ENCODE measurements at places on chromosomes 4 and X.

- DNase-seq: no peak
Measured at GRCh38 chrX:31038575-31039326, 33.1 kb downstream of the FTHL17 start.

- DNase-seq: no peak
Measured at GRCh38 chr4:14877246-14878225, 124.7 kb upstream of the CPEB2 start.

GRCh38 chrX:108019382-108019875, 25.4 kb upstream of the VSIG1 start:
- no peak for DNase-seq

DNA sequence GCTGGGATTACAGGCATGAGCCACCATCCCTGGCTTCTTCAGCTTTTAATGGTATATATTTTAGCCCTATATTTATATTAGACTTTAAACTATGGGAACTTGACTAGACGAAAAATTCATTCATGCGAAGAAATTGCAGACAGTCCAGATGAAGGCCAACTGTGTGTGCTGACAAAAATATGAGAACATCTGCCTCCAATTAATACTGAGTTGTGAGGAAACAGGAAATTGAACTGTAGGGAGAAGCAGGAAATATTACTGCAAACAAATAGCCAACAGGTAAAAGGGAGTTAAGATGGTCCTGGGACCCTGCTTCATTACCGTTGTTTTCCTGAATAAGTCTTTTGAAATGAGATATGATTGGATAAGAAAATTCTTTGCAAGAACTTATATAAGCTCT, 26.3 kb downstream of the MGARP start:
- DNase-seq: no peak

DNA sequence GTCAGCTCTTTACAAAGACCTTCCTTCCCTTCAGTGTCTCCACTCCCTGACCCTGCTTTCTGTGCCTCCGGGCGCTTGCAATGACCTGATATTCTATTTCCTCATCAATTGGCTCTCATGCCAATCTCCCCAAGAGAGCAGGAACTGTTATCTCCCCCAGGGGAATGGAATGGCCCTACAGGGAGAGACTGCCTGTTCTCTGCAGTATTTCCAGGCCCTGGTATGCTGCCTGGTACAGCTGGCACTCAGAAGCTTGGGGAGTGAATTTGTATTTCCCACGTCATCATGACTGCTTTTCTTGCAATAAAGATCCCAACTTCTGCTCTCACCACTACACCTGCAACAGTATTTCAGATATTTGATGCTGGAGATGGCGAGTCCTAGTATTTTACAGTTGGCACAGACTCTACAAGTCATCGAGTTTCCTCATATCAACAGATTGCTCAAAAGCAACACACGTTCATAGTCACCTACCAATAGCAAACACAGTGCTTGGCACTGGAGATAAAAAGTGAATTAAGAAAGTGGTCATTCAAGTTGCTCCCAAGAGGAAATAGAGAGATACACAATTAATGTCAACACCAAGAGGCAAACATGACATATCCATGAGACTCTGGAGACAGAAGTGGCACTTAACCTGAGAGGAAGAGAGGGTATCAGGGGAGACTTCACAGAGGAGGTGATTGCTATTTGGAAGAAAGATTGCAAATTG, 90.5 kb upstream of the EGFL6 start:
- no peak for DNase-seq

All from GM12878 (cell line).